ENCODE measurements at places on chromosomes 12 and 14. TPM values are rescaled to one million over a fixed set of nuclear protein-coding genes. Genes with fewer than 3 reads are reported as not detected.
A peak's percentile ranks its signal among the peaks of the same experiment; 100 is the strongest.

DNA sequence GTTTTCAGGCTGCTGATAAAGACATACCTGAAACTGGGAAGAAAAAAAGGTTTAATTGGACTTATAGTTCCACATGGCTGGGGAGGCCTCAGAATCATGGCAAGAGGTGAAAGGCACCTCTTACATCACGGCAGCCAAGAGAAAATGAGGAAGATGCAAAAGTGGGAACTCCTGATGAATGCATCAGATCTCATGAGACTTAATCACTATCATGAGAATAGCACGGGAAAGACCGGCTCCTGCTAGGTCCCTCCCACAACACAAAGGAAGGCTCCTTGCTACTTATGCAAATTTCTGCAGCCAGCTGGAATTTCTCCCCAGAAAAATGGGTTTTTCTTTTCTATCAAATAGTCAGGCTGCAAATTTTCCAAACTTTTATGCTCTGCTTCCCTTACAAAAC, 174.1 kb upstream of the RMST start:
- H3K27ac ChIP-seq: no peak overlapping the region
- H3K36me3 ChIP-seq: no peaks in the 10 kb centered on the region
- no peak overlapping the region for H3K4me3 ChIP-seq
- DNase-seq: no peak

DNA sequence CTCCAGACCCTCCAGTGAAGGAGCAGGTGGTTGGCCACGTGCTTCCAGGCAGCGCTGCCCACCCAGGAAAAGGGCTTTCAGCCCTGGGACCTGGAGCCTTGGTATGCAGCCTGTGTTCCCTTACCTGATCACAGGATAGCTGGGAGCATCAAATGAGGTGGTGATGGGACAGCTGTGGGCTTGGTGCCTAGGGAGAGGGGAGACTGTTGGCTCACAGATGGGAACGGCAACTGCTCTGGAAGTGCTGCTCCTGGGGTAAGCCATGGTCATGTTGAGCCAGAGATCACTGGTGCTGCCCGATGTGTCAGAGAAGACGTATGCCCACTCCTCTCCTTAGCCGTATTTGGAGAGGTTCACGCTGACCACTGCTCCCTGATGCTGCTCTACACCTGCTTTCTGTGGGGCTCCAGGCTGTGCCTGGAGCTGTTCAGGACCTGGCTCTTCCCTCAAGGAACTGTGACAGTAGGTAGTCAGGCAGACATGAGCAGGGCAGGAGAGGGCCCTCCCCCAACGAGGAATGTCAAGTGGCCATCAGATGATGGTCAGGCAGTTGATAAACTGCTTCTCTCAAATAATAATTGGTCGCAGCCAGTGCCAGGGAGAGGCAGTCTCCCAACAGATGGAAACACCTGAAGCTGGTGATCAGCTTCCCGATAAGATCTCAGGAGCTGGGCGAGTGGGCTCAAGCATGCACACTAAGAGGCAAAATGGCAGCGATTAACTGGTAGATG, 2.8 kb upstream of the CYP46A1 start:
- no peak for DNase-seq
- H3K4me1 ChIP-seq: peaks cover 19% of the 10 kb centered on the region
- H3K27ac ChIP-seq: no peak overlapping the region
- H3K27me3 ChIP-seq: no peaks in the 10 kb centered on the region

DNA sequence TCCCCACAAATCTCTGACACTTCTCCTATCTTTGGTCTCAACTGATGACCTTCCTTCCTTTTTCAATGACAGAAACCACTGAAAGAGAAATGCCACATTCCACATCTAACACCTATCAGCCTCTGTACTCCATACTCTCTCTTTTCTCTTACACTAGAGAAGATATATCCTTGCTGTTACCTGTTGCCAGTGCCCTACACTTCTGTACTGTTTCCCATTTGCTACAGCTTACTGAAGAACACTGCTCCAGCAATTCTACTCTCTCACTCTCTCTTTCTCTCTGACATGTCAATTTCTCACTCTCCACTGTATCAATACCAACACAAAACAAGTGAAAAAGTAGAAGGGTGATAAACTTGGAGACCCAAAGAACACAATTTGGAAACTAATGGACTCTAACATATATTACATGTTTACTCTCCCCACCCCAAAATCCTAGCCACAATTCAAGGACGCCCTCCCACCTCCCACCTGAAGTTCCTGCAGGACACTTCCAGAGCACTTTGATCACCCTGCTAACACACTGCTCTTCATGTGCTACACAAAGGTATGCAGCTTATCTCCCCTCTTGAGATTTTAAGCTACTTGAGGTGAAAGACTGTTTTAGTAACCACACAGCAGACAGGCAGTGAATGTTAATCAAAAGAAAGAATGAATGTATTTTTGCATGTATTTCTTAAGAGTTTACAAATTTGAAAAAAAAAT, 95.0 kb downstream of the MED13L start:
- no peaks in the 10 kb centered on the region for H3K27me3 ChIP-seq
- no peak for DNase-seq
- H3K4me3 ChIP-seq: no peak overlapping the region
- no peaks in the 10 kb centered on the region for H3K36me3 ChIP-seq
- H3K4me1 ChIP-seq: no peaks in the 10 kb centered on the region

GRCh38 chr12:32488132-32488531, 88.8 kb downstream of the FGD4 start:
- no peak for DNase-seq
- H3K36me3 ChIP-seq: no peaks in the 10 kb centered on the region
- no peaks in the 10 kb centered on the region for H3K27me3 ChIP-seq
- H3K4me3 ChIP-seq: no peak overlapping the region
- H3K4me1 ChIP-seq: peaks cover 36% of the 10 kb centered on the region
- no peak overlapping the region for H3K27ac ChIP-seq

- H3K36me3 ChIP-seq: peaks cover 4% of the 10 kb centered on the region
- H3K27me3 ChIP-seq: no peaks in the 10 kb centered on the region
- H3K27ac ChIP-seq: no peak overlapping the region
- H3K4me1 ChIP-seq: no peaks in the 10 kb centered on the region
These were observed 111.2 kb downstream of the KIF21A start for GRCh38 chr12:39331539-39332261.

DNA sequence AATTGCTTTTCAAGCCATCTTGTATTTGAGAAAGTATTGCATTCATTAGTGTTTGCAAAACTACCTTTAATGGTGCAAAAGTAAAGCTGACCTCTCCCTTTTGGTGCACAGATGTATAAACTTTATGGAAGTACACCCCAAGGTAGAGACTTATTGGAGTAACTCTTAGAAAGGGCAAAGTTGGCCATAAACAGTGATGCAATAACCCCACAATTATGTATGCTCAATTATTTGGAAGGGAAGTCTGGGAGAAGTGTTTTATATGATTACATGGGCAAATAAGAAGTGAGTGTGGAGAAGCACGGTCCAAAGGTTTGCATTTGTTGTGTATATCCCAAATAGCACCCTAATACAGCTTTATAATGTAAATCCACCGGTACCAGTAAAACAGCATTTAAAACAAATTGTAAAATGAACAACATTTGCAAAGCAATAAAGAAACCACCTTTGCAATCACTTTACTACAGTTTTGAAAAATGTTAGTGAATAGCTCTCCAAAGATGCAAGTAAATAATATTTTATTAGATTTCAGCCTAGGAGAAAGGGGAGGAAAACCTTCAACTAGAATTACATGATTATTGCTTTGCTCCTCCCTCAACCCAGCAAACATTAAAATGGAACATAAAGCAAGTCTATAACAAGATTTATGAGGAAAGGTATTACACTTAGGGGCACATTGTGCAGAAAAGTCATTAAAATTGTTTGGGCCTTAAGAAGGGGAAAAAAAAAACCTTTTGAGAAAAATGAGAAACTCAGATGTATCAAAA, 70.5 kb downstream of the HMGA2 start:
- H3K27ac ChIP-seq: no peak overlapping the region
- H3K27me3 ChIP-seq: no peaks in the 10 kb centered on the region
- no peak for DNase-seq
- no peaks in the 10 kb centered on the region for H3K36me3 ChIP-seq
- H3K4me1 ChIP-seq: peaks cover 20% of the 10 kb centered on the region

GRCh38 chr12:112705037-112705632, 86.4 kb upstream of the RPH3A start:
- no peaks in the 10 kb centered on the region for H3K4me1 ChIP-seq
- H3K36me3 ChIP-seq: no peaks in the 10 kb centered on the region
- no peak overlapping the region for H3K4me3 ChIP-seq
- no peaks in the 10 kb centered on the region for H3K27me3 ChIP-seq
- DNase-seq: no peak
- H3K27ac ChIP-seq: no peak overlapping the region

GRCh38 chr14:55274751-55275150, 3.5 kb downstream of the FBXO34 start:
- DNase-seq: no peak
- H3K27me3 ChIP-seq: no peaks in the 10 kb centered on the region

DNA sequence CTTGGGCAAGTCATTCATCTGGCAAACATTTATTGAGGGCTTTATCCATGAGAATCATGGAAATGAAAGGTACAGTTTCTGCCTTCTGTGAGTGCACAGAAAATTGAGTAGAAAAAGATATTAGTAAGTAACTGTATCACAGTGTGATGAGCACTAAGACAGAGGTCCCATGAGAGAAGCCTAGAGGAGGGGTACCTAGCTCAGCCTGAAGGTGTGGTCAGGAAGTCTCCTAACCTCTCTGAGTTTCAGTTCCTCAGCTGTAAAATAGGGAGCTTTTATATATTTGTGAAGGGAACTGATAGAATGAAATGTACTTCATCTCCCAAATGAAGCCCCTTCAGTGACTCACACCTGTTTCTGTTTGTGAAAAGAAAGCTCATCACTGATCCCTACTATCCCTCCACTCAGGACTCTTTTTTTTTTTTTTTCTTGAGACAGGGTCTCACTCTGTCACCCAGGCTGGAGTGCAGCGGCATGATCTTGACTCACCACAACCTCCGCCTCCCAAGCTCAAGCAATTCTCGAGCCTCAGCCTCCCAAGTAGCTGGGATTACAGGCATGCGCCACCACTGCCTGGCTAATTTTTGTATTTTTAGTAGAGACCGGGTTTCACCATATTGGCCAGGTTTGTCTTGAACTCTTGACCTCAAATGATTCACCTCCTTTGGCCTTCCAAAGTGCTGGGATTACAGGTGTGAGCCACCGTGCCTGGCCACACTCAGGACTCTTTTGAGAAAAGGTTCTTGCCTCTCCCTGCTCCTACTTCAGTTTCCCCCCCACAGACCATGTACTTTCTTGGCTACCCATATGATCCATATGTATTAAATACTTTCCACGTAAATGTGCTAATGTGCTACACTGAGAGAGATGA, 93.7 kb upstream of the FUT8 start:
- no peaks in the 10 kb centered on the region for H3K36me3 ChIP-seq
- H3K4me1 ChIP-seq: peaks cover 31% of the 10 kb centered on the region
- no peak for DNase-seq
- H3K27ac ChIP-seq: peak overlapping the region; percentile 45
- no peak overlapping the region for H3K4me3 ChIP-seq
- no peaks in the 10 kb centered on the region for H3K27me3 ChIP-seq

- peak overlapping the region; percentile 98 for H3K4me3 ChIP-seq
- peak overlapping the region; percentile 88 for H3K27ac ChIP-seq
- H3K4me1 ChIP-seq: peaks cover 5% of the 10 kb centered on the region
- no peak for DNase-seq
- H3K36me3 ChIP-seq: no peaks in the 10 kb centered on the region
These were observed 505 bp downstream of the RASSF3 start for GRCh38 chr12:64610660-64611340.

GRCh38 chr12:110001596-110001995, 2.4 kb downstream of the ANKRD13A start:
- no peak overlapping the region for H3K27ac ChIP-seq
- no peak overlapping the region for H3K4me3 ChIP-seq
- no peak for DNase-seq
- peaks cover 4% of the 10 kb centered on the region for H3K4me1 ChIP-seq

GRCh38 chr12:92389466-92389865, 243.8 kb upstream of the BTG1 start:
- H3K27ac ChIP-seq: no peak overlapping the region
- no peak overlapping the region for H3K4me3 ChIP-seq
- H3K4me1 ChIP-seq: no peaks in the 10 kb centered on the region

- peak overlapping the region; percentile 93 for H3K27ac ChIP-seq
- no peaks in the 10 kb centered on the region for H3K27me3 ChIP-seq
- no peaks in the 10 kb centered on the region for H3K36me3 ChIP-seq
These were observed 1.4 kb downstream of the TNS2 start for GRCh38 chr12:53051058-53051880.

- DNase-seq: no peak
- H3K4me1 ChIP-seq: no peaks in the 10 kb centered on the region
- H3K36me3 ChIP-seq: no peaks in the 10 kb centered on the region
- H3K27ac ChIP-seq: no peak overlapping the region
These were observed 1122.2 kb upstream of the TMEM132C start for GRCh38 chr12:127144770-127145169.

- no peak overlapping the region for H3K27ac ChIP-seq
- no peak overlapping the region for H3K4me3 ChIP-seq
- H3K4me1 ChIP-seq: no peaks in the 10 kb centered on the region
- DNase-seq: no peak
- no peaks in the 10 kb centered on the region for H3K36me3 ChIP-seq
These were observed 72.9 kb upstream of the C14orf180 start for GRCh38 chr14:104506461-104507253.

DNA sequence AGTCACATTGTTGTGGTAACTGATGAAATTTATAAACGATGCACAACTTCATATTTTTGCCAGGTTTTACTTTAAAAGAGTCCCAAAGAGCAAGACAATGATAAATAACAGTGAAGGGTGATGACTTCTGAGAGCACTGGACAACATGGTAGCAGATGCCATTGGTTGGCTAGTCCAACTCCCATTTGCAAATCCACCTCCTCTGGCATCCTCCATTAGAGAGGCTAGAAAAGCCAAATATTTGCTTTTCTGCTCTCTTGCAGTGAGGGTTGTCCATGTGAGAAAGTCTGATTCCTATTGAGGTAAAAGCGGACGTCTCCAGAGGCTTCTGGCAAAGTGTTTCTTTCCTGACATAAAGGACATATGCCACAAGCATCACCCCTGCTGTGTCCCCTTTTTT, 89.6 kb upstream of the BMP4 start:
- no peak overlapping the region for H3K27ac ChIP-seq
- DNase-seq: no peak
- no peaks in the 10 kb centered on the region for H3K4me1 ChIP-seq
- H3K36me3 ChIP-seq: no peaks in the 10 kb centered on the region

- no peaks in the 10 kb centered on the region for H3K36me3 ChIP-seq
- no peak overlapping the region for H3K27ac ChIP-seq
- H3K4me1 ChIP-seq: no peaks in the 10 kb centered on the region
- H3K27me3 ChIP-seq: no peaks in the 10 kb centered on the region
These were observed 287.5 kb upstream of the MGAT4C start for GRCh38 chr12:86543716-86544115.

Gene INF2
- total RNA-seq: 38.0 TPM

Gene CNOT2
- 138 TPM for total RNA-seq

Gene FGD4
- 17.0 TPM for total RNA-seq

Gene SDR9C7
- 2.9 TPM for total RNA-seq

Gene RIMKLB
- 18.8 TPM for total RNA-seq
